AG09309 (cell line): ENCODE measurements at places on chromosomes 7 and 10.

- DNase-seq, result peak; percentile 79
Measured at GRCh38 chr10:63554657-63555056, 33.5 kb downstream of the REEP3 start.

- DNase-seq, result no peak
Measured at GRCh38 chr7:12970626-12971025, 283.2 kb downstream of the ARL4A start.

GRCh38 chr7:40093631-40094350 lies 40.6 kb downstream of the MPLKIP start:
- DNase-seq, result no peak

GRCh38 chr10:34698248-34698831 lies 116.8 kb downstream of the PARD3 start:
- DNase-seq, result no peak

DNA sequence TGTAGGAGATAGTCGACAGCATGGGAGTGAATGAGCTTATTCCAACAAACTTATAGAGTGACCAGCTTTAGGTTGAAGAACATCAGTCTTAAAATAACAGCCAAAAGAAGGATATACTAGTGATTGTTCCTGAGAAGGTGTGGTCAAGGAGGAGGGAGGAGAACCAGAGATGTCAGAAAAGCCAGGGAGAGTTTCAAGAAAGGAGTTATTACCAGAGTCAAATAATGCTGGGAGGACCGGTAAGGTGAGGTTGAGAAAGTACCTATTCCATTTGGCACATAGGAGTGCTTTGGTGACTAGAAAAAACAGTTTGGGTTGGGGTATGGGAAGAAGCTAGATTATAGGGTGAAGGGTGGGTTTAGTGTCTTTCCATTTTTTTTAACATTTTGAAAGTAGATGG lies 5.8 kb downstream of the PTPN12 start:
- DNase-seq, result no peak

GRCh38 chr7:131529617-131530016 lies 26.8 kb downstream of the PODXL start:
- no peak for DNase-seq
